ENCODE measurements at places on chromosomes 5 and 9. TPM values are rescaled to one million over a fixed set of nuclear protein-coding genes. Genes with fewer than 3 reads are reported as not detected.

Gene GKAP1
- 14.3 TPM for total RNA-seq

Gene ITGA1
- 9.5 TPM for total RNA-seq

Gene GPR150
- 0.19 TPM for total RNA-seq

Gene PDE6A
- total RNA-seq: under 0.01 TPM

Gene CTSL
- 117 TPM for total RNA-seq

Gene GPR151
- under 0.01 TPM for total RNA-seq

DNA sequence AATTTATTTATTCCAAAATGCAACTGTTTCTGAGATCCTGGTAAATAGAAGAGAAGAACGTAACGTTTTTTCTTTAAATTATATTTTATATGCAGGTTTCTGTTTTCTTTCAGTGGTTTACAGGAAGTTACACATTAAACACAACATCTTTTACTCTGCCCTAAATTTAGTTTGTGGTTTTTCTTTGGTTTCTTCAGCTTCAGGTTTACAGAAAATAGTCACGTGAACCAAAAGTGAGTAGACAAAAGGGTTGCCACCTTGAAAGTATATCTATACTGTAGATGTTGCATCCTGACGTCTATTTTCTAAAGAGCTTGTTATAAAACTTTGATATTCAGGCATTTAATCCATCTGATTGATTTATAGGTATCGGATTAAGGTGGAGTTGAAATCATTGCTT, 1236.6 kb downstream of the MAT2B start:
- peak overlapping the region; percentile 71 for H3K27ac ChIP-seq
- H3K36me3 ChIP-seq: no peaks in the 10 kb centered on the region
- no peak overlapping the region for H3K4me3 ChIP-seq
- DNase-seq: peak; percentile 57
- peaks cover 12% of the 10 kb centered on the region for H3K4me1 ChIP-seq
- no peaks in the 10 kb centered on the region for H3K27me3 ChIP-seq

DNA sequence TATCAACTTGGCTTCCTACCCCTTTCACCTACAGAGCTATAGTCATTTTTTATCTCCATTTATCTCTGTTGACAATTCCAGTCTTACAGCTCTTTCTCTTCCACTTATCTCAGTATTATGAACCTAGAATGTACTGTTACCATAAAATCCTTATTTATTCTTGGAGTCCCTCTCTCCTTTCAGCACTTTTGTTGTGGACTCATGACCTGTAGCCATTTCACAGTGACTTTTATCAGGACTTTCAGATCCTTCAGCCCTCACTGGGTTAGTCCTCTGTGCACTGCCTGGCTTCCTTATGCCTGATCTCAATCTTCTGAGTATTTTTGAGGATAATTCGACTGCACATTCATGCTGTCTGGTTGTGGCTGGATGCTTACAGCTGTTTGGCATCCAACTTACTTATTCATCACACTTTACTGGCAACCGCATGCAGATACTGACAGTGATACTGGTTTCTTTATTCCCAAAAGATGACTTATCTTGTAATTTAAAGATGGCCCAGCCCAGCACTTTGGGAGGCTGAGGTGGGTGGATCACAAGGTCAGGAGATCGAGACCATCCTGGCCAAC, 293.3 kb downstream of the MAN2A1 start:
- H3K4me3 ChIP-seq: no peak overlapping the region
- no peak overlapping the region for H3K27ac ChIP-seq
- H3K36me3 ChIP-seq: no peaks in the 10 kb centered on the region
- DNase-seq: no peak
- no peaks in the 10 kb centered on the region for H3K27me3 ChIP-seq

GRCh38 chr5:98827161-98827560, 53.7 kb downstream of the RGMB start:
- no peak overlapping the region for H3K4me3 ChIP-seq
- H3K4me1 ChIP-seq: no peaks in the 10 kb centered on the region
- no peak for DNase-seq
- no peaks in the 10 kb centered on the region for H3K36me3 ChIP-seq

- H3K27me3 ChIP-seq: no peaks in the 10 kb centered on the region
- H3K4me1 ChIP-seq: peaks cover 13% of the 10 kb centered on the region
- no peaks in the 10 kb centered on the region for H3K36me3 ChIP-seq
- H3K4me3 ChIP-seq: no peak overlapping the region
- H3K27ac ChIP-seq: no peak overlapping the region
These were observed 145.7 kb downstream of the IRX1 start for GRCh38 chr5:3741374-3741770.

DNA sequence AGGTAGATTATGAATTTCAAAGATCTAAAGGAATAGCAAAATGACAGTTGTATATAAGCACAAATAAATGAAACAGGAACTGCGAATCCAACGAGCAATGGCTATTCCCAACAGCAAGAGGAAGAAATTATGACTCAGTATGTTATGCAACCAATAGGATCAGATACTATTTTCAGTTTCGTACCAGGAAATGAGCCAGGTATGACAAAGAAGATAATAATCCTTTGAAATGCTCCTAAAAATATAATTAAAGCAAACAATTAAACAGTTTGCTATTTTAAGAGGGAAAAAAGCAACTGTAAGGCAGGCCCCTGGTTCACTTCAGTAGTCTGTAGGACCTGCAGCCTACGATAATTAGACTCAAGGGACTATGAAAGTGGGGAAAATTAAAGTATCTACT, 58.9 kb downstream of the AUH start:
- no peaks in the 10 kb centered on the region for H3K27me3 ChIP-seq
- DNase-seq: no peak
- no peaks in the 10 kb centered on the region for H3K36me3 ChIP-seq
- no peaks in the 10 kb centered on the region for H3K4me1 ChIP-seq
- no peak overlapping the region for H3K27ac ChIP-seq
- H3K4me3 ChIP-seq: no peak overlapping the region

GRCh38 chr9:5632540-5632939, 3.6 kb downstream of the RIC1 start:
- H3K4me3 ChIP-seq: no peak overlapping the region
- H3K36me3 ChIP-seq: no peaks in the 10 kb centered on the region
- DNase-seq: no peak
- H3K4me1 ChIP-seq: peaks cover 4% of the 10 kb centered on the region
- H3K27me3 ChIP-seq: no peaks in the 10 kb centered on the region

- H3K4me1 ChIP-seq: no peaks in the 10 kb centered on the region
- DNase-seq: no peak
- no peak overlapping the region for H3K4me3 ChIP-seq
- no peak overlapping the region for H3K27ac ChIP-seq
- no peaks in the 10 kb centered on the region for H3K36me3 ChIP-seq
These were observed 117.7 kb upstream of the NR3C1 start for GRCh38 chr5:143521141-143521540.

DNA sequence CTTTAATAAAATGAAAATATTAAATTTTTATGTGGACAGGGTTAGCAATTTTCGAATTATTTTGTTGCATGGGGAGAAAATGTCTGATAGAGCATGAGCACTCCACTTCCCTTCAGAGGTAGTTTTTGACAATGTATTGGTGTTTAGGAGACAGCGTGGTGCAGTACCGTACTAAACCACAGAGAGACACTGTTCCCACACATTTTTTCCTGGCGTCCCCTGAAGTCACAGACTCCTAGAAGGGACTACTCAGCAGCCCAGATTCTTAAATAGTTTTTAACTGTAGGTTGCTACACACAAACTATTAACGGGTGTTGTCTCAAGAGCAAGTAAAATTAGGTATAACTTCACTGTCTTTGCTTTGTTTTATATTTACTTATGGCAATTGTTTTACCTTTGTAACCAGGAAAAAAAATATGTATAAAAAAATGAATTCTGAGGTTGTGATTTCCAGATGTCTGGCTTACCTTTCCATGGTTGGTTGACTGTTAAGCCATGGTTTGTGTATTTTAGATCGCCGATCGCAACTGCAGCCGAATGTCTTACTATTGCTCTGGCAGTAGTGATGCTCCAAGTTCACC, 171.2 kb downstream of the DOCK8 start:
- no peak overlapping the region for H3K4me3 ChIP-seq
- H3K27me3 ChIP-seq: no peaks in the 10 kb centered on the region
- H3K27ac ChIP-seq: no peak overlapping the region
- H3K4me1 ChIP-seq: no peaks in the 10 kb centered on the region

DNA sequence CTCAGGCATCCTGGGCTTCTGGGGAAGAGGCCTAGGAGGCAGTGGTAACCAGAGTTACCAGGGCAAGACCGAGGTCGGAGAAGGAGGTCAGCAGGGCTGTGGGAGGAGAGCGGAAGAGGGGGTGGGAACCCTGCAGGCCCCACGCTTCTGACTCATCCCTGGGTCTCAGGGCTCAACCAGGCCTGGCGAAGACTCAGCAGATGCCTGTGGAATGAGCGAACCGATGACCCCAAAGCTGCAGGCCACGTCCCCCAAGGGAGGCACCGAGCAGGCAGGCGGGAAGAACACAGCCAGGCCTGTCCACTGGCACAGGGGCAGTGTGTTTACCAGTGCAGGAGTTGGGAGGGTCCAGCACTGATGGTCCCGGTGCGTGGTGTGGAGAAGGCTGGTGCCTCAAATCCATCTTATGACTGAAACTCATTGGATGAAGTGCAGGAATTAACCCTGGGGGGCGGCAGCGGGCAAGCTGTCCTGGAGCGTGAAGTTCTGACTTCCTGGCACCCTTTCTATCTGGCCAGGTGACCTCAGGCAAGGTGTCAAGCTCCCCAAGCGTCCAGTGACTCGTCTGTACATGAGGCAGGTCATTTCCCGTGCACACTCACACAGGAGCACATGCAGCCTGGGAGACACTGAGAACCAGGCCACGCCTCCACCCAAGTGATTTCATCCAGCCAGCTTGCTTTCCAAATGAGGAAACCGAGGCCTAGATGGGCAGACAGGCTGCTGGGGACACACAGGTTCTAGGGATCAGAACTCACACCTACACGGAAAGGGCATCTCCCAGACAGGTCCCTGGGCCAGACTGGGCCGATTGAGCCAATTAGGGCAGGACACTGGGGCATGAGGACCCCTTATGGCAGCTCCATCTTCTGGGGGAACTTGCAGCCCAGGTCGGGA, 69.1 kb downstream of the ADAMTS2 start:
- H3K4me3 ChIP-seq: no peak overlapping the region
- no peaks in the 10 kb centered on the region for H3K27me3 ChIP-seq
- no peak for DNase-seq

GRCh38 chr9:91681461-91682305, 258.1 kb upstream of the NFIL3 start:
- peak; percentile 39 for DNase-seq
- no peak overlapping the region for H3K27ac ChIP-seq
- no peaks in the 10 kb centered on the region for H3K36me3 ChIP-seq
- no peaks in the 10 kb centered on the region for H3K27me3 ChIP-seq
- no peak overlapping the region for H3K4me3 ChIP-seq

- no peak for DNase-seq
- no peaks in the 10 kb centered on the region for H3K4me1 ChIP-seq
- no peaks in the 10 kb centered on the region for H3K36me3 ChIP-seq
- no peak overlapping the region for H3K27ac ChIP-seq
- H3K27me3 ChIP-seq: no peaks in the 10 kb centered on the region
- no peak overlapping the region for H3K4me3 ChIP-seq
These were observed 95.3 kb downstream of the IRX2 start for GRCh38 chr5:2656206-2656605.

DNA sequence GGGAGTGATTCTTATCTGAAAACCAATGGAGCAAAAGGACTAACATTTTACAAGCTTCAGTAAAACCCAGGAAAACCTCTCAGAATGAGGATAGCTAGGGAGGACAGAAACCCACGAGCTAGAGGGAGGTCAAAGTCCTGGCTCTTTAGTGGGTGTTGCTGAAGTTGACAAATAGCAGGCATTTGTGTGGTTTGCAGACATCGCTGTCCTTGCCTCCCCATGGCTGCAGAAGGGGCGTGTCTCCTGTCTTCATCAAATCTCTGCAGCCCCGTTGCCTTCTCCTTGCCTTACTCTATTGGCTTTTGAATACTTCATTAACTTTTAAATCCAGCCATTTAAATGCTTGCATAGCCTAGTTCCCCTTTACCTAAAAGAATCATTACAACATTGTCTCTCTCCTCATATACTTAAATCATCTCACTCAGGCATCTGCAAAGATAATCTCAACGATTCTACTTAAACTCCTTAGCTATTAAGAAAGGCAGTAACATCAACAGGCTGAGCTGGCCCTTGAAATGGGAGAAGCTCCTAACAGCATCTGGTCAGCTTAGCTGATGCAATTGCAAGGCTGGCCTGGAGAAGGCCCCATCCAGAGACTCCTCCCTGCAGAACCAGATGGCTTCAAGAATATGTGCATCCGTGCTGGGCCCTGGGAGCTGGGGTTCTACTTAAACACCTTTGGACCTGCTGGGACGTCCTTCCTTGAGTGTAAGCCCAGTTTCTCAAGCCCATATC, 152.8 kb upstream of the TAS2R1 start:
- no peak overlapping the region for H3K4me3 ChIP-seq
- no peak overlapping the region for H3K27ac ChIP-seq
- no peaks in the 10 kb centered on the region for H3K36me3 ChIP-seq
- no peak for DNase-seq

DNA sequence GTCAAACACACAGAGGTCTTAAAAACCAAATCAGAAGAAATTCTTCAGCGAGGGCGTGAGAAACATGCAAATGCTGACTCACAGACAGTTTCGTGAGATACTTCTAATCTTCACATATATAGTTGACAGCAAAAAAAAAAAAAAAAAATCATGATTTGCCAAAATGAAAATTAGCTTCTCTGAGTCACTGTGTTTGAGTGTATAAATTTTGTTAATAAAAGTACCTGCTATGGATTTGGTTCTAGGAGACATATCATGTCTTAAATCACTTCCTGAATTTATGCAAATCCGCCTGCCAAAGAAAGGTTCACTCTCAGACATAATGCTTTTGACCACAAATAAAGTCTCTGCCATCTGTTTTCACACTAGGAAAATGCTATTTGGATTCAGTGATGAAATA, 114.3 kb downstream of the SLC1A3 start:
- H3K4me1 ChIP-seq: no peaks in the 10 kb centered on the region
- H3K4me3 ChIP-seq: no peak overlapping the region
- H3K36me3 ChIP-seq: no peaks in the 10 kb centered on the region
- H3K27me3 ChIP-seq: no peaks in the 10 kb centered on the region

DNA sequence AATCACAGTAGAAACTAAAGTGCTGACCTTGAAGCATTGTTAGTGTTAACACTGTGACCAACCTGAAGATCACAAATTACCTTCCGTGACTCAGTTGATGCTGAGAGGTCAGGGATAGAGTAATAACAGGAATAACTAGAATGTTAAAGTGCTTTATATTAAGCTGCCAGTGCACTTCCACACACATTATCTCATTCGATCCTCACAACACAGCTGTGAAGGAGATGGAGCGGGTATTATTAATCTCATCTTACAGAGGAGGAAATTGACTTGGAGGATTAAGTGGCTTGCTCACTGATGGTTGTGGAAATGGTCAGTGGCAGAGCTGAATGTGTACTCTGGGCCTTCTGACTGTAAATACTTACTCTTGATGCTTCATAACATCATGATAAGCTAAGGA, 252.5 kb upstream of the DMRT1 start:
- H3K27ac ChIP-seq: no peak overlapping the region
- no peaks in the 10 kb centered on the region for H3K36me3 ChIP-seq
- no peak for DNase-seq
- H3K4me1 ChIP-seq: no peaks in the 10 kb centered on the region
- no peaks in the 10 kb centered on the region for H3K27me3 ChIP-seq

- H3K27me3 ChIP-seq: no peaks in the 10 kb centered on the region
- peaks cover 3% of the 10 kb centered on the region for H3K36me3 ChIP-seq
- peak; percentile 40 for DNase-seq
- peaks cover 51% of the 10 kb centered on the region for H3K4me1 ChIP-seq
These were observed at the start of gene SMIM33 for GRCh38 chr5:139470821-139471300. Gene SMIM33, plus strand, starts transcription at chr5:139471004. Its CDS starts 118 bp downstream, at chr5:139471122.

- peak overlapping the region; percentile 75 for H3K27ac ChIP-seq
- no peak for DNase-seq
- peak overlapping the region; percentile 8 for H3K4me3 ChIP-seq
- H3K27me3 ChIP-seq: no peaks in the 10 kb centered on the region
- H3K36me3 ChIP-seq: no peaks in the 10 kb centered on the region
These were observed 830 bp downstream of the TRAF1 start for GRCh38 chr9:120925535-120926396.

Data from thymus (tissue), 14 donors.